ENCODE measurements at places on chromosomes 4 and X.

- DNase-seq = no peak
Measured at GRCh38 chrX:97968376-97969163, 1084.9 kb downstream of the RPA4 start.

GRCh38 chr4:147233-147632 is 22.9 kb downstream of the ZNF718 start:
- no peak for DNase-seq

- DNase-seq = no peak
Measured at GRCh38 chr4:182939680-182940079, 22.5 kb upstream of the DCTD start.

- no peak for DNase-seq
Measured at GRCh38 chr4:143189528-143189927, 4.8 kb downstream of the USP38 start.

GRCh38 chrX:48752498-48752897 is 9.0 kb upstream of the GLOD5 start:
- DNase-seq = no peak

DNA sequence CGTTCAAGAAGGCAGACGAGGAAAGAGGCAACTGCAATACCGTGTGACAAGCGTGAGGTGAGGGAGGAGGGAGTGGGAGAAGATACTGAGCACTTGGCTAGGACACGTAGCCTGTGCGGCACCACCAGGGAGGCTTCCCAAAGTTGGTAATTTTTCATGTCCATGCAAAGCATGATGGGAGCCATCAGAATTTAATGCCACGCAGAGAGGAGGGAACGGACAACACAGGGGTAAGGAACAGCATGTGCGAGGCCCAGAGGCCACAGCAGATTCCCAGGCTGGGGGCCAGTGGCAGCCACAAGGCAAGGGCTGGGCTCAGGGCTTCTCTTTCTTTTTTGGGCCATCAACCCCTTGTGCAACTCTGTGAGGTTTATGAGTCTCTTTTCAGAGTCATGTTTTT is 11.0 kb upstream of the CLDN24 start:
- DNase-seq = no peak

DNA sequence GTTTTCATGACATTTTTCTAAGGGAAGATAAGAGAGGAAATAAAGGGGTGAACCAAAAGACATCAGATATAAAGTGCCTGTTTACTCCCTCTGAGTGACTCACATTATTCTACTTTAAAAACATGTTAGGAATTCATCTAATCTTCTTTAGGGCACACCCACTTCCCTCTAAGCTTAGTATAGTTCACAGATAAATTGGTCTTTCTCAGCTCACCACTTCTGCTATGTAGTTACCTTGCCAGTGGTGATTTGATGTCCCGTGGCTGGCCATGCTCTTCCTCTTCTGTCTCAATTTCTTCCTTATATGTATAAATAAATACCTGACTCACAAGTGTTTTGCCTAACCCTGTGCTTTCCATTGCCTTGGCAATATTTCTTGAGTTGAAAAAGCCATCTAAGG is 96.8 kb downstream of the PDLIM5 start:
- no peak for DNase-seq

GRCh38 chr4:136831553-136831952 is 700.7 kb downstream of the PCDH18 start:
- no peak for DNase-seq

GRCh38 chrX:140933016-140933415 is 69.4 kb upstream of the SPANXB1 start:
- DNase-seq = no peak

DNA sequence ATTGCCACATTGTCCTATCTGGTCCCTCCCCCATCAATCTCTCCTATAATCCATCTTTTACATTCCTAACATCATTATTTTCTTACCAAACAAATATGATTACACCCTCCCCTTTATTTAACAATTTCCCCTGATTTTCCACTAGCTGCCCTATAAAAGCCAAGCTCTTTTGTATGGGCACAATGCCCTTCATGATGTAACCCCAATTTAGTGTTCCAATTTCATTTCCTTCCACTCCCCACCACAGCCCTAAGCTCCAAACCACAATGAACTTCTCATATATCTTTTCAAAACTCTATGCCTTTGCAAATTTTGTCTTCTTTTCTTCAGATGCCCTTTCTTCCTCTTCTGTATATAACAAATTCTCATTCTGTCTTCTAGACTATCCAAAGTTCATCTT is 39.5 kb upstream of the PTPN13 start:
- DNase-seq = no peak

GRCh38 chr4:148901075-148901705 is 459.0 kb upstream of the NR3C2 start:
- no peak for DNase-seq

DNA sequence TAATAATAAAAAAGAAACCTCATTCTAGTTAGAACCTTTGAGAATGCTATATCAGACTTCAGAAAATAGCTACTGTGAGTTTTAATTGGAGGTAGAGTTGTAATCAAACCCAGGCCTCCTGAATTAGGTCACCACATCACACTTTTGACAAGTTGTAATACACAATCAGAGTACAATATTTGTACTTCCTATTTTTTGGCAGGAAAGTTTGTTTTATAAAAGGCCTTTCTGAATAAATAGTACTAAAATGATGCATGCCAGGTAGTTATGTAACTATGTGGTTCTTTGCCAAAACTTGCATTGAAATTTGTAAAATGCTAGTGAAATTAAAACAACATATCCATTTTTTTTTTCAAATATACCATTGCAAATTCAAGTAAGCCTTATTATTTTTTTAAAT is 26.8 kb downstream of the ADH7 start:
- no peak for DNase-seq

DNA sequence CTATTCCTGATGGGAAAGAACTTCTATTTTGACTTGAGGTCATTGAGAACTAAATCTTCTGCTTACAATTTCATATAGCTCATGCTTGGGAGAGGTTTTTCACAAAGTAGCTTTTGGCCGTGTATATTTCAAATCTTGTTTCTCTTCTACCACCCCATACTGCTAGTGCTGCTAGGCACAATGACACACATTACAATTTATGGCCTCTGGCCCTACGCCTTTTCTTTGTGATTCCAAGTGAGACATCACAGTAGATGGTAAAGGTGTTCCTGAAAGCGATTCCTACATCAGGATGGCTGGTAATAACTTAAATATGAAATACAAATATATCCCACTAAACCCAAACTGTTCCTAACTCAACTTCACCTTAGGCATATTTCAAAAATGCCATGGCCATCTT is 101.1 kb downstream of the ATXN3L start:
- DNase-seq = no peak

DNA sequence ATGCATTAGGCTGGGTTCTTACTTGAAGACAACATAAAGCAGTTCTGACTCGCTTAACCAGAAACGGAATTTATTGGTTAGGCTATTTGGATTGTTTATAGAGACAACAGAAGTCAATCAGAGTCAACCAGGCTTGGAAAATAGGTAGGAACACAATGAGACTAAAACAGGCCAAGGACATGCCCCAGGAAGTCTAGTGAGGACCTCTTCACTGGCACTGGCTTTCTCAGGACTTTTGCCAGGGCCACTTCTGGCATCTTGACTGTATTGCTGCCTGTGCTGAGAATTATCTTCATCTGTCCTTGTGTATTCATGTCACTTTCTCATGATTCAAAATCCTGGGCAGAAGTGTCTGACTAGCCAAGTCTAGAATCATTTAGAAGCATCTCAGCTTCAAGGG is 19.6 kb downstream of the PGAM4 start:
- DNase-seq = no peak

GRCh38 chr4:2630556-2631273 is 94.3 kb downstream of the FAM193A start:
- DNase-seq = no peak

GRCh38 chrX:131881194-131881593 is 141.9 kb upstream of the STK26 start:
- DNase-seq = no peak

DNA sequence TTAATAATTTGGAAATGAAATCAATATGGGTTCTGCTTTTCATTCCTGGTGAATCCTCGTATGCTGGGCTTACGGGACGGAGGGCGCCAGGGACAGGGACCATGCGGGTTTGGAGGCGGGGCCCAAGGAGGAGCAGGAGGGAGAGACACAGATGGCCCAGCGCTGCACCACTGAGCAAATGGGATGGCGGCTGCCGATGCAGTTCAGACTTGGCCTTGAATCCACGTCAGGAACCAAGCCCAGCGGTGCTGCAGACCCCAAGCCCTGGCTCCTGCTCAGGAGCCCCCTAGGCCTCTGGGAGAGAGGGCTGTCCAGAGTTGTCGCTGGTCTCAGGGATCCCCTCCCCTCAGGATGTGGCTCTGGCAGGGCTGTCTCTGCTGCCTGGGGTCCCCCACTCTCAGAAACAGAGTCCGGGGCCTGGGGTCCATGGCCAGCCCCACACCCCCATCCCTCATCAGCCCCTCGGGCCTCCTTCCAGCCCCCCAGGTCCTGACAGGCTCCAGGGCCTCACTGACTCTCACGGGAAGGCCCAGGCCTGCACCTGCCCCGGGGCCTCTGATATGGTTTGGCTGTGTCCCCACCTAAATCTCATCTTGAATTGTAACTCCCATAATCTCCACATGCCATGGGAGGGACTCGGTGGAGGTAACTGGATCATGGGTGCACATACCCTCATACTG is 75.2 kb downstream of the FAM53A start:
- no peak for DNase-seq

Measured in activated CD4-positive, alpha-beta T cell treated with anti-CD3 and anti-CD28 coated beads for 48 hours (primary cell).